Stimulated activated CD4-positive, alpha-beta T cell treated with anti-CD3 and anti-CD28 coated beads, Interleukin-2, amount 100 ng/mL, for 24 hours (primary cell): ENCODE measurements at places on chromosomes 7 and 10.

GRCh38 chr10:378230-378929 is 243.1 kb downstream of the ZMYND11 start:
- no peak for DNase-seq

GRCh38 chr10:60212195-60212594 is 177.5 kb downstream of the ANK3 start:
- DNase-seq = no peak

DNA sequence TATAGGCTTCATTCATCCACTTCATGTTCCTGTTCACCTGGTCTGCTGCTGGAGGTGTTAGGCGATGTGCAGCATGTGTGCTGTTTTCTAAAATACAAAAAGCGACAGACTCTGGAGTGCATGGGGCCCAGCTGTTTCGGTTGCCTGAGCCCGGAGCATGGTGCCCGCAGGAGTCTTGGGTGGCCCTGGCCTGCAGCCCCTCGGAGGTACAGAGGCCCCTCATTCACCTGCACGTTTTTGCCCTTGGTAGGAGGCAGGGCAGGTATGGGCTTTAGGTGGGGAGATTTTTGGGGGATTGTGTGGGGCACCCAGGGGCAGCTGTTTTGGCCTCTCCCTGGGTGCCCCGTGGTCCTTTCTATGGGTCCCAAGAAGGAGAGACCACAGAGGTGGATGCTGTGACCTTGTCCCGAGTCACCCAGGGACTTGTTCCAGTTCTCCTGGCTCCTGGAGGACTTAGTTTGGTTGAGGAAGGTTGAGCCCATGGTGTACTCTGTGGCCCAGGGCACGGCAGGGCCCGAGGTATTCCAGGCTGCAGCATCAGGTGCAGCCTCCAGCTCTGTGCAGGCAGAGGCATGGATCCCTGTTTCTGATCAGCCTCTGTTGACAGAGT is 130.7 kb downstream of the TRRAP start:
- no peak for DNase-seq

GRCh38 chr10:98029149-98030092 is 1.0 kb downstream of the CRTAC1 start:
- no peak for DNase-seq

DNA sequence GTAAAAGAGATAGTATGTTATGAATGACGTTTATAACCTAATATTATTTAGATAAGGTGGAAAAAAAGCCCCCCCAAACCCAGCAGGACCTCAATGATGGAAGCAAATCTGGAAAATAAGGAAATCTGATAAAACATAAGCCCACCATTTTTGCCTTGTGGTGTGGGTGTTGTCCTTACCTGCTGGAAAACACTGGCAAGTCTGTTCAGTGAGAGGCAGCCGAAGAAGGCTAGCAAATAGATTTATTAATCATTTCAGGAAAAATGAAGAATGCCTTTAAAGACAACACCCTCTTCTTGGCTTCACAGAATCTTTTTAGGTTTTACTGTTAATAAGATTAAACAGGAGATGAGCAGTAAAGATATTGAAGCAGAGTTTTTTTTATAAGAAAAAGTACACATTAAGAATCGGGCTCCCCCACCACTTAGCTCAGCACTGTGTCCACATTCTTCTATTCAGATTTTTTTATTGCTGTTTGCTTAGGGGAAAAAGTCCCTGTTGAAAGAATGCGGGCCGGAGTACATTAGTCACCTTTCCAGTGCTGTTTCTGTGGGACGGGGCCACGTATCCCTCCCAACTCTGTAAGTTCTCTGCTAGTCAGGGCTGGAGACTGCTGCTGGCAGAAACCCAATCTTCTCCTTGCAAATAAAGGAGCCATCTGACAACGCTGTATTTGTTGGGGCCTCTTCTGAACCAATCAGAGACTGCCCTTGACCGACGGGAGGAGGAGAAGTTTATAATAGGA is 104.1 kb downstream of the EVX1 start:
- DNase-seq = no peak

DNA sequence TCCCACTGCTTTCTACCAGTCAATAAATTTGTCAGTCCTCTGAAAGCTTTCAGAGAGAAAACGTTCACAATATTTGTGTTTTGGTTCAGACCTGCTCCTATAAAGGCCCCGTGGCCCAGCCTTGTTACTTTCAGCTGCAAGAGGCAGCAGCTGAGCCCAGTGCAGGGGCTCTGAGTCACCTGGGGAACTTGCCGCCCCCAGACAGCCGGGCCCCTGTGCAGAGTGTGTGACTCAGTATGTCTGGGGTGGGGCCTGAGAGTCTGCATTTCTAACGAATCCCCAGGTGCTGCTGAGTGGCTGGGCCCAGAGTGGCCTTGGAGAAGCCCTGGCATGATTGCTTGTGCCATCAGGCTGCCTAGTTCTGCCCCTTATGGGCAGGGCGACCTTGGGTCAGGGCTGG is 303.5 kb downstream of the PAXIP1 start:
- no peak for DNase-seq

DNA sequence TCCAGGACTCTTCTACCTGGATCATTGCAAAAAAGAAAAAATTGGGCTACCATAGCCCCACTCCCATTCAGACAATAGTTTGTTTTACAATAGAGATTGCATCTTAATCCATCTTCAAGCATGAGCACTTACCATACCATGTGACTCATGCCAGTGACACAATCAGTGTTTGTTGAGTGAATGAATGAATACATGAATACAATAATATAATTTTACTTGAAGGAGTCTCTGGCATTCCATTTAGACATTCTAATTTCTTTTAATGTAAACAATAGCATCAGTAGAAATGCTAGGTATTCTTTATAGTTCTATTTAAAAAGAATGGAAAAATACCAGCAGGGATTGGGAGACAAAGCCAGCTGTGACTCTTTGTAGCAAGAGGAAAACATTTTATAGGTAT is 141.6 kb upstream of the AKR1E2 start:
- no peak for DNase-seq
